Urinary bladder (tissue), 4 donors: ENCODE measurements at places on chromosomes 4 and X.

DNA sequence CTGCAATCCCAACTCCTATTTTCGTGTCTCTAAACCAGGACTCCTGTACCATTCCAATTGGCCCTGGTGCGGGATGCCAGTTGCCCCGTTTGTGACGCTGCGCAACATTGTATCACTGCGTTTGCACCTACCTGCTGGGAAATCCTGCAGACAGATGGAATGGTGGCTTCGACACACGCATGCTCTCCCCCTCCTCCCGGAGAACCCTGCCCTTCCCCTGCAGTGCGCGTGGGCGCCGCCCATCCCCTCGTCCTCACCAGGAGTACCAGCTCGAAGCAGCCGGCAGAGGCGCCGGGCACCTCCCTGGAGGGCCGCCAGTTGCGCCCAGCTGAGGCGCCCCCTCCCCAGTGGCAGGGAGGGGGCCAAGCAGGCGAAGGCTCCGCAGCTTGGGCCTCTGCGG lies 1.4 kb downstream of the DGKK start:
- DNase-seq = no peak

DNA sequence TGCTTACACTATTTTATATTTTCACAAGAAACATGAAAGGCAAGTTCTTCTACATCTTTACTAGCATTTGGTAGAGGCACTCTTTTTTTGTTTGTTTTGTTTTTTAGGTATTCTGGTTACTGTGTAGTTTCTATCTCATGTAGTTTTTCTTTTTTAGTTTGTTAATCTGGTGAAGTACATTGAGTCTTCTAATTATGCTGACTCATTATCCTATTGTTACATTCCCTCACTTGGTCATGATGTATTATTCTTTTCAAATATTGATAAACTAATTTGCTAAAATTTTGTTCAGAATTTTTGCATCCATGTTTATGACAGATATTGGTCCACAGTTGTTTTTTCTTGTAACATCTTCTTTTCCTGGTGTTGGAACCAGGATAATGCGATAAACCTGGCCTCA lies 4.7 kb downstream of the GK2 start:
- no peak for DNase-seq

DNA sequence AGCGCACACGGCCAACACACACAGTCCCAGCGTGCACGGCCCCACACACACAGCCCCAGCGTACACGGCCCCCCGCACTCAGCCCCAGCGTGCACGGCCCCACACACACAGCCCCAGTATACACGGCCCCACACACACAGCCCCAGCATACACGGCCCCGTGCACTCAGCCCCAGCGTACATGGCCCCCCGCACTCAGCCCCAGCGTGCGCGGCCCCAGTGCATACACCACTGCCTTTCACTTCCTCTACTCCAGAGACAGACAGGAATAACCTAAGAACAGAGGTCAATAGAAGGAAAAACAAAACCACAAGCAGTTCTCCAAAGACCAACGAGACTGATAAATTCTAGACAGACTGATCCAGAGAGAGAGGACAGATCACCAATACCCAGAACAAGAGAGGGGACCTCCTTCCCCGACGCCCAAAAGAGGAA lies 17.1 kb downstream of the GAK start:
- no peak for DNase-seq

DNA sequence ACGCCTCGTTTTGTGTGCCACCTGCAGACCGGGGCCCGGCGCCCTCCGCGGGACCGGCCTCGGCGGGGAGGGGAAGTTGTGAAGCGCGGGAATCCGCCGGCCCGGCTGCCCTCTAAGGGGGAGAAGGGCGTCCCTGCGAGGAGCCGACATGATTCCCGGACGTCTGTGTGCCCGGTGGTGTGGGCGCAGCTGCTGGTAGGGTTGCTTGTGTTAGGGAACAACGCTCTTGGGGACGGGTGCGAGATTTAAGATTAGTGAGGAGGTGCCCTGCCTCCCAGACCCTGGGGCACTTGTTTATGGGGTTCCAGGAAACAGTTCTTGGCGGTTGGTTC lies 627 bp downstream of the CDKN2AIP start:
- DNase-seq = no peak

GRCh38 chr4:108201774-108202173 lies 33.0 kb upstream of the LEF1 start:
- DNase-seq = no peak

DNA sequence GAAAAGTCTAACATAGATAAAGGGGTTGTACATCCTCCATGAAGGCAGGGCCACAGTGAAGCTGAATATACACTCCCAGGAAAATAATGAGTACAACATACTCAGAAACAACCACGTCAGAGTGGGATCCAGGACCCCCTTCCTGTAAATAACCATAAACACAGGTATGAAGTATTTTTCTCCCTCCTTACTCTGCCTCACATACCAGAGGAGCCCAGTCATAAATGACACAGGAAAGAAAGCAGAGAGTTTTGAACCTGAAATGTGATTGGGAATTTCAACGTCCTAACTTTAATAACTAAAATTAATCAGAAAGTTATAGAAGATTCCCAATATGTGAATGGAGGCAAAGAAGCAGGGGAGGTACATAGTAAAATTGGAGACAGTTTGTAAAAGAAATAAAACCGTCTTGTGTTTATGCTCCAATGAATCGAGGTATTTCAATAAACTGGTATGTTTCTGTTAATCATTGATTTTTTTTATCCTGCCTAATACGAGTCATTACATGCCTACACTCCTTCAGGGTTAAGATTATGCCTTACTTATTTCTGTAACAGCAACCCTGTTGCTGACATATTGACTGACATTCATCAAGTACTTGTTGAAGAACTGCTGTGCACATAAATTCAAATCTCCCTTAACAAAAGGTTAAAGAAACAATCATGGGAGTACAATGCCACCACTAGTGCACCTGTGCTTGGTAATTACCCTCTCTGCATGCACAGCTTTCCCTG lies 431.3 kb downstream of the KCNIP4 start:
- DNase-seq = no peak

DNA sequence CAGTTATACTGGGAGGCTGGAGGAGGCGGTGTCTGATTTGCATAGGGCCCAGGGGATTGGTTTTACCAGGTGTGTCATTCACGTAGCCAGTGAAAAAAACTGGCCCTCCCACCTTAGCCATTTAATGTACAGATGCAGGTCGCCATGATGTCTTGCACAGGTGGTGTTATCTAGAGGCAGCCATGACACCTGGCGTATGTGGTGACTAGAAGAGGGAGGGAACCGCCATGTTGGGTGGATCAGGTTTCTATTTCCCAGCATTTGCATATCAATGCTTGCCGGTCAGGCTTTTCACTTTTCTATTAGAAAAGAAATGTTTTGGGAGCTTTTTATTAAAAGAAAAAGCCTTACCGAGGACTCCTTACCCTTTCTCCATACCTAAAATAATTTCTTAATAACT lies 523.4 kb downstream of the ADGRL3 start:
- DNase-seq = no peak

DNA sequence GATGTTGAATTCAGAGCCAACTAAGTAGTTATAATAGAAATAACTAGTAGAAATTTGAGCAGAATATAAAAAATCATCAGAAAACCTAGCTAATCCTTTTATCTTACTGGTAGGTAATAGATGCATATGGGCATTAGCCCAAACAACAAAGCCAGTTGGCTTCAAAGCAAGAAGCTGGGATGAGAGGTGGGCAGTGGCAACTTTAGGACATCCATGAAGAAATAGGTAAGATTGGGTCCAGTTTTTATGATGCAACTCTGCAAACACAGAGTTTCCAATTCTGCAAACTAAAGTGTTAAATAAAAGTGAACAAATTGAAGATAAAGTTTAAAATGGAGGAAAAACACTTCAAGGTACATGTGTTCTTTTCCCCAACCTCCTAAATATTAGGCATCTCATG lies 5.1 kb downstream of the PGRMC2 start:
- DNase-seq = no peak
